Endothelial cell of umbilical vein (primary cell): ENCODE measurements at places on chromosomes 13 and 19.

DNA sequence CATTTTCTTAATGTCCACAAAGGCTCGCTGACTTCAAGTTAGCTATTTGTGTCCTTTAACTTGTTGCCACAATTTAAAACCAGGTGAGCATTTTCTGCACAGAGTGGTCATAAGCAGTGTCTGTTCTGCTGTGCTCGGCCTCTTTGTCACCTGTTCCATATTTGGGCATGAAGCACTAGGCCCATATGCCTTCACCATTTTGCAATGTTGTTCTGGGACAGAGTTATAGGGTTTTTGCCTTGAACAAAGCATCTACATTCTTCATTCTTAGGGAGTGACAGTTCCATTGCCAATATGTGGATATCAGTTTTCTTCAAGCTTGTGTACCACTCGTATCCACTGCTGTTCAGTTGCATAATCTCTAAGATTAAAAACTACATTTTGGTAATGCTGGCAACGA is 56.1 kb downstream of the LRCH1 start:
- DNase-seq, result no peak

DNA sequence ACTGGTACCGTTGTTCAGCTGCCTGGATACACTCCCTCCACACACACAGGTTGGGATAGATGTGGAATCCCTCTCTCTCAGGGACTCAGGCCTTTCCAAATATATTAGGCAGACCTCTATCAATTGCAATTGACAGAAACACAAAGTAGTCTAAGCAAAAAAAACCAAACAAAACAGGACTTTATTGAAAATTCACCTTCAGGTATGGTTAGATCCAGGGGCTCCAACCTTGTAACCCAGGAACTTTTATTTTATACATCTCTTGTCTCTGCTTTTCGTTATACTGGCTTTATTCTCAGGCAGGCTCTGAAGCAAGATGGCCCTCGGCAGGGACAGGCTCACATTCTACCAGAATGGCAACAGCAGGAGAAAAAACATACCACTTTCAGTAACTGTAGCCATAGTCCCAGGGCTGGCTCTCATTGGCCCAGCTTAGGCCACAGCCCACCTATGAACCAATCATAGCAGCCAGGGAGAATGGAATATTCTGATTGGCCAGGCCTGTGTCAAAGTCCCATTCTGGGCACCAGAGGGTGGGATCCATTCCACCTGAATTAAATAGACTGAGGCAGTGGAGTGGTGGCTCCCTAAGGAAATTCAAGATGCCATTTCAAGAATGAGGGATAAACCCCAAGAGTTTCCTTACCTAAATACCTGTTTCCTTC is 13.1 kb upstream of the CEACAM19 start:
- DNase-seq, result peak; percentile 19

- no peak for DNase-seq
Observed at GRCh38 chr13:110566171-110566570, 4.6 kb upstream of the RAB20 start.

DNA sequence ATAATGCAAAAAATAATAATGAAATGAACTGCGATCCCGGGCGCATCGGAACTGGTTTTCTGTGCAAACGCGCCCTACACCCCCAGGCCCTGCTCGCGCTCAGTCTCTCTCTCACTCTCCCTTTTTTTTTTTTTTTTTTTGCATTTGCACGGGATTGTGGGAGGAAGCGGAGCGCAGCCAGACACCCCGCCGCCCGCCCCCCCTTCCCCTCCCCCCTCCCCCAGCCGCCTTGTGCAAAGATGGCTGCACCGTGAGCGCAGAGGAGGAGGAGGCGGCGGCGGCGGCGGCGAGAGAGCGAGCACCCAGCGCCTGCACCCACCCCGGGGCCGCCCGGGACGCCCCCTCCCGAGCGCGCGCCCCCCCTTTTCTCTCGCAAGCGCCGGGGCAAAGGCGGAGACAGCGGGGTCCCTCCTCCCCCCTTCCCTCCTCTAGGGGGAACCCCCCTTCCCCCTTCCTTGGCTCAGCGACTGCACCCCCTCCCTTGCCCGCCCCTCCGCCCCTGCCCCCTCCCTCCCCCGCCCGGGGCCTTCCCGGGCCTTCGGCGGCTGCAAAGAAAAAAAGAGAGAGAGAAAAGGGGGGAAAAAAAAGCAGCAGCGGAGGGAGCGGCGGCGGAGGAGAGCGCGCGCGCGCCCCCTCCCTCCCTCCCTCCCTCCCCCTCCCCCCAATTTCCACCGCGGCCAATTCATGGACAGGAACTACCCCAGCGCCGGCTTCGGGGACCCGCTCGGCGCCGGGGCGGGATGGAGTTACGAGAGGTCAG is at the start of gene PRR12:
PRR12 (plus strand) TSS at position 212 of the 760 bp plus-strand sequence; CDS start at position 685, 473 bp downstream.
- peak; percentile 71 for DNase-seq

DNA sequence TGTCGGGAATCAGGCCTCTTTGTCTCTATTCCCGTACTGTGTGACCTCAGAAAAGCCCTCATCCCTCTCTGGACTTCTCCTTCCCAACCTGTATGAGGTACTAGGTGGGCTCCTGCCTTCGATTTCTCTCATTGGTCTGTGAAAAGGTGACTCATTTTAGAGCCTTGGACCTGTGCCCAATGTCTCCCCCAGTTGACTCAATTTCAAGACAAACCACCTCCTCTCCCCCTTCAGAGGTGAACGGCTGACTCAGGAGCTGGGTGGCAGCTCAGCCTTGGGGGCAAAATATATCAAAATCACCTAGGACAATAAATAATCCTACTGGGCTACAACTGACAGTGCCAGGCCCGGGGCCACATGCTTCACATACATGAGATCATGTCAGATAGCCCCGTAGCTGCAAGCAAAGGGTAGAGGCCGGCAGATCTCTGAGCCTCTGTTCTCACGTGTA is 630 bp downstream of the COQ8B start:
- DNase-seq, result peak; percentile 90

- peak; percentile 47 for DNase-seq
Observed at GRCh38 chr19:38319421-38320258, at the start of gene KCNK6. Gene KCNK6 (plus strand): TSS chr19:38319845. CDS start chr19:38319951, 106 bp downstream.

DNA sequence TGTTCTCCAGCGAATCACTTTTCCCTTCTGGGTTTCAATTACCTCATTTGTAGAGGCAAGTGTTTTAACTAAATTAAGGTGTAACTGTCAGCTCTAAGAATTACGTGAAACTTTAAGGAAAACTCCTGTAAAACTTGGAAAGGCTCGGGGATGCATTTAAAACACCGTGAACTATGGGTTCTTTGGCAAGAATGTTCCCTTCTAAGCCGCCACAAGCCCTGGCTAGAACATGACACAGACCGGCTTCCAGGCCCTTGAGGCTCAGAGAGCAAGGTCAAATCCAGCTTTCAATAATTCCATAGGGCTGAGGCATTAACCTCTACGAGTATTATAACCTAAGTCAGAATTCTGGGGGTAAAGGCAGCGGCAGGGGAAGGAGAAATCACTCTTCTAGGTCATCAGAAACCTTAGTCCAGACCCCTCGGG is 685 bp downstream of the VWA8 start:
- DNase-seq, result peak; percentile 37

GRCh38 chr19:51124729-51125128 is at the start of gene SIGLEC9:
Gene SIGLEC9 (plus strand): TSS chr19:51124906. CDS start chr19:51124975, 69 bp downstream.
- no peak for DNase-seq

GRCh38 chr19:40721936-40722661 is 5.2 kb downstream of the ITPKC start:
- peak; percentile 71 for DNase-seq

GRCh38 chr13:23160638-23161480 is 19.9 kb upstream of the SGCG start:
- DNase-seq, result no peak

DNA sequence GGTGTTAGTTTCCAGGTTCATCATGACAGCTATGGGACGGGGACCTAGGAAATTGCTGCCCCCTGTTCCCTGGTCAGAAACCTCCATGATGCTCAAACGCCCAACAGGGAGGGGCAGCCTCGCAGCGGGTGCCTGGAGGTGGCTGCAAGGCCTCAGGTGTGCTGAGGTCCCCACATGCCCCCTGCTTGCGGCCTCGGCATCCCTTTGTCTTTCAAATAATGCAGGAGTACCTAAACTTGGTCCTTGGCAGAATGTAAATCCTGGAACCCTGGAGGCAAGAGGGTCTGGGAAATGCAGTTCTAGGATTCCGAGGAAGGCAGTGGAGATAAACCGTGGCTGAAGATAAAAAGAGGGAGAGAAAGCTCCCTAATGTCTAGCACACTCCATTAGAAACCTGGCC is 52.4 kb downstream of the SKA3 start:
- no peak for DNase-seq

GRCh38 chr13:97858161-97858560 is 95.3 kb upstream of the IPO5 start:
- no peak for DNase-seq

- no peak for DNase-seq
Observed at GRCh38 chr13:20547479-20547908, 19.5 kb upstream of the IFT88 start.

DNA sequence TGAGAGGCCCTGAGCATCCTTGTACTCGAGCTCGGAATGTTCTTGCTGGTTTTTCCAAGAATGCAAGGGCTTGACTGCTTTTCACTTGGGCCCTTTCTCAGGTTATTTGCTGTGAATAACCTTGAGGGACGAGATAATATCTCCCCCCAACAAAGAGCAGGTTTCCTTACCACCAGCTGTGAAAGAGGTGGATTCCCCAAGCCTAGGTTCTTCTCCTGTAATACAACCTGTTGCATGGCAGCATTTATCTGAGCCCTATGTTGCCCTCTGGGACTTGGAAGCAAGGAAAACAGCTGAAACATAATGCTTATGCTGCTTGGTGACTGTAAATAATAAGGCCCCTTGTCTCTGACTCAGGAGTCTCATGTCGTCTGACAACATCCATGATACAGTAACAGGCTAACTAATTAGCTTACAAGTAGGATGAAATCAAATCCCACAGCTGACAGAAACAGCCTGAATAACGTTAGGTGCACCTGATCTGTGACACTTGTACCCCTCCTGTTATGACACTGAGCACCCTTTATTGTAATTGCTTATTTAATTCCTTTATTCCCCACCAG is 43.6 kb upstream of the RCBTB2 start:
- no peak for DNase-seq

DNA sequence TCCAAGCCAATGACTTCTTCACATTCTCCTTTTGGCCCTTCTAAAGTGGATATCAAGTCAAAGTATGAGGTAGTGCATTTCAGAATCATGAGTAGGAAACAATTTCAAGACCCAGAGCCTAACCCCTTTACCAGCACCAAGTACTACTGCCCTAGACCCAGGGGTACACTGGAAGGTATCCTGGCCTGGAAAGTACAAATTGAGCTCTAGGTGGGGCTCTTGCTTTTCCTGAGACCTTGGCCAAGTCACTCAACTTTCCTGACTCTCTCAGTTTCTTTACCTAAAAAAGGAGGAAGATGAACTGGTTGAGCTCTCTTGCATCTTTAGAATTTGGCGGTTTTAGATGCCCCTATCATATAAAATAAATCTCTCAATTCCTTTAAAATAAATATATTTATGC is 204.7 kb downstream of the FGF14 start:
- no peak for DNase-seq

GRCh38 chr13:81382246-81382645 is 1041.3 kb upstream of the SPRY2 start:
- DNase-seq, result no peak

GRCh38 chr13:41311406-41312175 is 524 bp downstream of the NAA16 start:
- DNase-seq, result peak; percentile 57

- DNase-seq, result no peak
Observed at GRCh38 chr19:1520203-1520780, 3.6 kb upstream of the PLK5 start.

DNA sequence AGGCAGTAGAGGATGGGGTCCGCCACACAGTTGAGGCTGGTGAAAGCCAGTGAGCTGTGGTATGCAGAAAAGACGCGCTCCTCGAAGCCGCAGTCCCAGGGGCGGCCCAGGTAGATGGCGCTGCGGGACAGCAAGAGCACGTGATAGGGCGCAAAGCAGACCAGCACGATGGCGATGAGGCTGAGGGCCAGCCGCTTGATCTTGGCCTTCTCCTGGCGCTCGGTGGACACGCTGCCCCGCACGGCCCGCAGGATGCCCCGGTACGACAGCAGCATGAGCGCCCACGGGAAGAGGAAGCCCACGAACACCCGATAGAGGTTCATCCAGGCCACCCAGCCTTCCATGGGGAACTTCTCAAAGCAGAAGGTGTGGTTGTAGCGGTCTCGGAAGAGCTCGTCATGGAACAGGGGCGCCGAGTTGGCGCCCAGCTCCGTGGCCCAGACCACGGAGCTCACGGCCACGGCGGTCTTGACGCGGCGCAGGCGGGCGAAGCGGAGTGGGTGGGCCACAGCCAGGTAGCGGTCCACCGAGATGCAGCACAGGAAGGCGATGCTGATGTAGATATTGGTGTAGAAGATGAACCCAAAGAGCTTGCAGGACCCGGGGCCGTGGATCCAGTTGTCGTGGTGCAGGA is 6.5 kb upstream of the OPA3 start:
- no peak for DNase-seq

DNA sequence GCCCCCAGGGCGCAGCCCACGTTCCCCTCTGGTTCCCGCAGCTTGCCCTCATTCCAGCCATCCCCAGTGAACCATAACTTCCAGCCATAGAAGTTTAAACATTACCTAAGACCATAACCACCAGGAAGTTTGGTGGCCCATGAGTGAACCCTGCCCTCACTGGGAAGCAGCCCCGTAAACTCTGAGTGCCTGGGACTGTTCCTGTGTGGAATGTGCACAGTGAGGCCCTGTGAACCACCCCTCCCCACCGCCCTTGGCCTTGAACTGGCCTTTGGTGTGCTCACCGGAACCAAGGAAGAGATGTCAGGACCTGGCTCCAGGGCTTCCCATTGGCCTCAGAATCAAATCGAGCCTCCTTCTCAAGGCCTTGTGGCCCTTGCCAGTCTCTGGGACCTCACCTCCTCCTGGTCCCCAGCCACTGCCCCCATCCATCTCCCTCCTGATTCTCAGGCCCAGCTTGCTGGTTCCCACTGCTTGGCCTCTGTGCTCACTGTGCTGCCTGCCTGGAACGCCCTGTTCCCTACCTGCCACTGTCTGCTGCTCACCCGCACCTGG is 46.5 kb downstream of the DNM2 start:
- no peak for DNase-seq

DNA sequence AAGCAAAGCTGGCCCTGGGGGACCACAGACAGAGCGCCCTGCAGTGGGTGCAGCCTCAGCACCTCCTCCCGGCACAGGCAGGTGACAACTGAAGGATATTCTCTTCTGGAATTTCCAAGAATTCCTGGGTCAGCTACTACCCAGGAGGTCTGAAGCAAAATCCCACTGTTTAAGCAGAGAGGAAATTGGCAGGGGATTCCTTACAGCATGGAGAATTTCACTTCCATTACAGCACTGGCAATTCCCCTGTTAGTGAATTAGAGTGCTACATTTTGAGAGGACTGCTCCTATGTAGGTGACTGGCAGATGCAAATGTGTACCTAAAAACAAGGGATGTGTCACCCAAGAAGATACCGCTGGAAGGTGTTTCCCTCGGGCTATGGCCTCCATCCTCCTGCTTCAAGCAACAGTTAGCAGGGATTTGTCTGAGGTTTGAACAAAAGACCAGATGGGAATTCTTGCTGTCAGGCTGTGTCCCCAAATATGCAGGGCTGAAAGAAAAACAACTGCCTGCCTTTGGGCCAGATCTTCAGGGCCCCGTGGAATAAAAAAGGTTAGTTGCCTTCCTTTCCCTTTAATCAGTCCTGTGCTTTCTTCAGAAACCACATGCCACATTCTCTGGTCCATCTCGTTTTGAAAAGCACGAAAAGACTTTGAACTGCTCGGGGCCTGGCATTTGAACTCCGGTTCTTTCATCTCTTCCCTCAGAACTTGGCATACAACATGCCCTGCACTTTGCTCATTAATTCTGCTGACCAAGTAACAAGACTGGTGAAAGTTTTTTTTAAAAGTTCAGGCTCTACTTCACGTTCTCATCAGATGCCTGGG is 296.4 kb downstream of the DNAJC15 start:
- DNase-seq, result no peak
